ENCODE measurements at places on chromosomes 3 and 15.

DNA sequence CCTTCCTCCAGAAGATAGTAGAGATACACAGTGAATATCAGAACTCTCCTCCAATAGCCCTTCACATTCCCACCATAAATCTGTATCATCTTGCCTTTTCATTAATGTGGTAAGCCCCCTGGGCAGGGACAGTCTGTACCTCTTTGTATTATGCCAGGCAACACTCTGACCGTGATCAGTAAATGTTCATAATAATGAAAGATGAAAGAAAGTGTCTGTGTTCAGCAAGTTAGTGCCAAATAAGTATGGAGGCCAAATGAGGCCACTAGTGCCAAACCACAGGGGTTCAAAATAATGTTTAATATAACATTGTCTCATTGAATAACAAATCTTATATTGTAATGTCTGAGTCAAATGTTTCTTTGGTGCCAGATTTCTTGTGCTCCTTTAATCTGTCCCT is 104.3 kb downstream of the CMSS1 start:
- no peak for DNase-seq

GRCh38 chr3:133092681-133093080 is 54.5 kb downstream of the TMEM108 start:
- no peak for DNase-seq

DNA sequence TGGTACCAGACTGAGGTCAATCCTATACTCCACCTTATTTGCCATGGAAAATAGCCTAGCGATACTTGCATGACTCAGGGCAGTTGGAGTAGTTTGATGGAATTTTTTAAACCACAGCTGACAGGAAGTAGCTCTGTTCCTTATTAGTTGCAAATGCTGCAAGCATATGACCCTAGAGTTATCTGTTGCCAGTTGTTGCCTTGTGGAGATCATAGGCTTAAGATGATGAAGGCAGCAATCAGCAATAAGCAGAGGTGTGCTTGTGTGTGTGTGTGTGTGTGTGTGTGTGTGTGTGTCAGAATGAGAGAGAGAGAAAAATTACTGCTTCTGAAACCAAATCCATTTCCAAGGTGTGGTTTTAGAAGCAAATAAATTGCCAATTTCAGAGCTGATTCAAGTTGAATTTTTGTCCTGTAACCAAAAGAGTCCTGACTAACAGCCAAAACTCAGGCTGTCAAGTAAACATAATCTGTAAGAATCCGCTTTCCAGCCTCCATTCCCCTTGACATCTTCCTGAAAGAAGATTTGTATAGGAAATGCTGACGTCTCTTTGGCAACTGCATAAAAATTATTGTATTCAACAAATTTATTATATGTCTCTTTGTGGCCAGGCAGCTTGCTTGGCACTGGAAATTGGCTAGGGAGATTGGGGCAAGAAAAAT is 141.2 kb downstream of the SERPINI1 start:
- DNase-seq = peak; percentile 30

DNA sequence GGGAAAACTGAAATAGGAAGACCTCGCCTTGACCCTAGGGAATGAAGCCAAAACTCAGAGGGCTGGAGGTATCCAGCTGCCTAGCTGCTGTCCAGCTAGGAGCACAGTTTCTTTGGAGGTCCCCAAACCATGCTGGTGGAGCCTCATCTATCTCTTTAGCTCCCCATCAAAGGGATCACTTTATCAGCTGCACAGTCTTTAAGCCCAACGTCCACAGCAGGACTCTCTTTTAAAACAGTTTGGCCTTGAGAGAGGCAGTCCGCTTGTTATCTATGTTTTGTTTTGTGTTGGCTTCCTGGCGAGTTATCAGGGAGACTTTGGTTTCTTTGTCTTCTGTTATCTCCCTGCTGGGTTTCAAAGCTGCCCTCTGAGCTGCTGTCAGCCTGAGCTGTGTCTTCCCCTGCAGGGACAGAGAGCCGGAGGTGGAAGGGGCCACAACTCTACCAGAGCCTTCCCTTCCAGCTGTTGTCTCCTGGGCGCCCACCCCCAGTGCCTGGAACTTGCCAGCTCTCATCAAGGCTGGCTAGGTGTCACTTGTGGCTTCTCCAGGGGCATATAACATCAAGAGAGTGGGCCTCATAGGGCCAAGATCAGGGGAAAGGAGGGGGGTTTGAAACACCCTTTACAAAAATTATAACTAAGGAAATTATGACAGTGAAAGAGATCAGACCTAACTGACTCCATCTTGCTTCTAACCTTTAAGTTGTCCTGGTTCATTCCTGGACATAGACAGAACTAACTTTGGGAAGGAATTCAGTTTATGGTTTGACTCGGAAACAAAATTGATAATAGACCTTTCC is 61.4 kb upstream of the C15orf39 start:
- no peak for DNase-seq

GRCh38 chr3:177692304-177692975 is 495.2 kb upstream of the TBL1XR1 start:
- DNase-seq = no peak

GRCh38 chr3:151501923-151502632 is 41.2 kb upstream of the IGSF10 start:
- no peak for DNase-seq
